ENCODE measurements at places on chromosomes 3 and 15. TPM values are rescaled to one million over a fixed set of nuclear protein-coding genes. Genes with fewer than 3 reads are reported as not detected.
A peak's percentile ranks its signal among the peaks of the same experiment; 100 is the strongest.

DNA sequence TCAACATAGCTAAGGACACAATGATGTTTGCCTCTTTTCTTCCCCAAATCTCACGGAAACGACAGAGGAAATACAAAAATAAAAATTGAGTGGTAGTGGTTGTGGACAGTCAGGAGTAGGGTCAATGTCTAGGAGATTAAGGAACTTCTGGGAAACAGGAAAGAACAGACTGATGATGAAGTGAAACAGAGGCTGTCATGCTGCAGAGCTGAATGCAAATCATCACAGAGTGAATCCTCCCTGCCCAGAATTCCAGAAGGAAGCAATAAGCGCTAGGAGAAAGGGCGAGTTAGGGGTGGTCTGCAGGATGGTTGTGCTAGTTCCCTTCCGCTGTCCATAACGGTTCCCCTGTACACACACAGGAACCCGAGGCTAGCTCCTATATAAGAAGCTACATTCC lies 64.7 kb upstream of the POMGNT2 start:
- no peak for DNase-seq

- DNase-seq = no peak
These were observed 3.2 kb downstream of the ULK3 start for GRCh38 chr15:74839526-74840395.

- no peak for DNase-seq
These were observed 6.7 kb downstream of the CHRNA7 start for GRCh38 chr15:32036971-32037370.

DNA sequence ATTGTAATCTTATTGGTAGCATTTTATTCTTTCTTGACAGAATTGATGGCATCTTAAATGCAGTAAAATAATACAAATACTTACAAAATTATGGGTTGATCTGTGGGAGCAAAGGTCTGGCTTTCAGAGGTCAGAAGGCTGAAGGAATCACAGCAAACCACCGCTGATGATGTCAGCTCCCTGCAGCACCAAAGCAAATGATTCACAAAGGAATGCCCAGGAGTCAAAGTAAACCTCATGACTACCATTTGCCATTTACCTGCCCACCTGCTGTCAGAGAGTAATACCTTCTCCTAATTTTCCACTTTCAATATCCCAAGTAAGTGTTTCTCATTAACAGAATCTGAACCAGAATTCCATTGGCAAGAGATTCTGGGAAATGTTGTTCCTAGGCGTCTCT lies 46.1 kb downstream of the CPA3 start:
- no peak for DNase-seq

DNA sequence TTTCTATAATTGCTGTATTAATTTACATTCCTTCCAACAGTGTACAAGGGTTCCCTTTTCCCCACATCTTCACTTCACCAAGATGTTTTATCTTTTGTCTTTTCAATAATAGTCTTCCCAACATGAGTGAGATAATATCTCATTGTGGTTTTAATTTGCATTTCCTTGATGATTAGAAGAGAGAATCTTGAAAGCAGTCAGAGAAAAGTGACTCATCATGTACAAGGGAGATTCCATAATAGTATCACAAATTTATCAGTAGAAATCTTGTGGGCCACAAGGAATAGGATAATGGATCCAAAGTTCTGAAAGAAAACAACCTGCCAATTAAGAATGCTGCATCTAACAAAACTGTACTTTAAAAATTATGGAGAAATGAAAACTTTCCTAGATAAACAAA lies 189.3 kb downstream of the NECTIN3 start:
- DNase-seq = peak; percentile 44

- no peak for DNase-seq
These were observed 176.2 kb downstream of the LPP start for GRCh38 chr3:188330138-188330537.

- no peak for DNase-seq
These were observed 69.2 kb upstream of the SLC6A6 start for GRCh38 chr3:14333215-14333614.

DNA sequence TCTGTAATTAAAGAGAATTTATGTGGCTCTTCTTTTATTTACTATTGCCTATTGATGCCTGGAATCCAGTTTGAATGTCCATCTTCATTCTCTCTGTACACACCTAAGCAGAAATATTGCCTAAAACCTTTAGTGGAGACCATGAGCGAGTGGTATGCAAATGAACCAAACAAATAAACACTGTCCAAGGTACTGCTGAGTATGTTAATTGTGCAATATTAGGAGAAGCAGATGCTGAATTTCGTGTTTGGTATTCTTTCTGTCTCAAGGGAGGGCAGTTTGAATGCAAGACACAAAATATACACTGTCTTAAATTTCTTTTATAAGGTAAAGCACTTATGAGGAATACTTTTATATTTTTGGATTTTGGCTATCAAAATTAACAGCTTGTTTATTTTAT lies 440.9 kb downstream of the RBMS3 start:
- DNase-seq = no peak

DNA sequence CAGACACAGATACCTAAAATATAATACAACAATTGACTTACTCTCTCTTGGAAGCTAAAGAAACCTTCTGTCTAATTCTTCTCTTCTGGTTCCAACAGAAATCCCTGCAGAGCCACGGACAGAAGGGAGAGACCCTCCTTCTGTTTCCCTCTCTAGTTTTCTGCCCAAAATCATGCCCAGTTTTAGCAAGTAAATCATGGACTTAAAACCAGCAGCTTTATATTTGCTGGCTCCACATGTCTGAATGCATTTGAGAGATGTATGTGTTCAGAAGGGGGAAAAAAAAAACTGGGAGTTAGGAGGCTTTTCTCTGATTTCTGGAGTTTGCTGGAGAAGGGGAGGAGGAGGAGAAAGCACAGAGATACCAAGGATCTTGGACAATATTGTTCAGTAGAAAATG lies 147.1 kb downstream of the LSAMP start:
- DNase-seq = no peak

- no peak for DNase-seq
These were observed 74.0 kb downstream of the CHSY1 start for GRCh38 chr15:101177866-101178265.

GRCh38 chr3:8652324-8652987 lies 7.9 kb upstream of the SSUH2 start:
- DNase-seq = no peak

GRM2 gene
- total RNA-seq = 0.25 TPM

ATP13A5 gene
- total RNA-seq = not detected

HESX1 gene
- 0.67 TPM for total RNA-seq

SNRPA1 gene
- 79.5 TPM for total RNA-seq

SCAANT1 gene
- total RNA-seq = not detected

CYP1A2 gene
- total RNA-seq = not detected
